ENCODE measurements at places on chromosomes 7 and 10.

DNA sequence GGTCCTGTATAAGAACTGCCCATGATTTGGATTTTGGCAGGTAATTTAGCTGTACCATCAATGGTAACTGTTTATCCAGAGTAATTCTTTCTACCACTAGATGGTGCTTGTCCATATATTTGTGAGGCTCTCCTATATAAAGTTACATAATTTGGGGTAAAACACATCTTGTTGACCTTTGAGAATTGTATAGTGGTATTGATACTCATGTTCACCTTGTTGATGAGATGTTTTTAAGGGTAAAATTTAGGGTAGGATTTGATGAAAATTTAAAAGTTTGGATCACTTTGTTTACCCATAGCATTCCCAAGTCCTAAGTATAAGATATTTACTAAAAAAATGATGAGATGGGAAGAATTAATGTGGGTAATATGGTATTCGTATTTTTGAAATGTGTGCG lies 31.6 kb downstream of the ST7 start:
- DNase-seq, result peak; percentile 41

GRCh38 chr7:86444245-86444644 lies 199.5 kb upstream of the GRM3 start:
- no peak for DNase-seq

- no peak for DNase-seq
Measured at GRCh38 chr10:91366704-91367103, 43.4 kb upstream of the HECTD2 start.

- DNase-seq, result no peak
Measured at GRCh38 chr7:33623267-33623666, 282.1 kb upstream of the BMPER start.

DNA sequence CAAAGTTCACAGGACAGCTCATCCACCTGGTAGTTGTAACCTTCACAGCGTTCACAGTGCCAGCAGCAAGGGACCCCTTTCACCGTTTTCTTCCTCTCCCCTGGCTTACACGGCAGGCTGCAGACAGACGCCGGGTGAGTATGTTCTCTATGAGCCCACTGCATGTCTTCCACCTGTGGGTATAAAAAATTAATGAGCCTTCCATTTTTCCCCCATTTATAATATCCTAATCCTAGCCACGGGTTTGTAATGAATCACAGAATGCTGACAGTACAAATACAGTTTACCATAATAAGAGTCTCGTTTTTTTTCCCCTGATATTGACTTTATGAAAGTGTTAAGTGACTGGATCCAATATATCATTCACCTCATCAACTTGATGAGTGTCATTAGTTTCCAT lies 719.0 kb downstream of the GRM8 start:
- no peak for DNase-seq

- no peak for DNase-seq
Measured at GRCh38 chr7:139078911-139079310, 30.6 kb downstream of the ZC3HAV1 start.

GRCh38 chr7:155490697-155491628 lies 33.0 kb downstream of the EN2 start:
- DNase-seq, result no peak

GRCh38 chr10:2214092-2214491 lies 476.8 kb upstream of the ADARB2 start:
- DNase-seq, result peak; percentile 7

DNA sequence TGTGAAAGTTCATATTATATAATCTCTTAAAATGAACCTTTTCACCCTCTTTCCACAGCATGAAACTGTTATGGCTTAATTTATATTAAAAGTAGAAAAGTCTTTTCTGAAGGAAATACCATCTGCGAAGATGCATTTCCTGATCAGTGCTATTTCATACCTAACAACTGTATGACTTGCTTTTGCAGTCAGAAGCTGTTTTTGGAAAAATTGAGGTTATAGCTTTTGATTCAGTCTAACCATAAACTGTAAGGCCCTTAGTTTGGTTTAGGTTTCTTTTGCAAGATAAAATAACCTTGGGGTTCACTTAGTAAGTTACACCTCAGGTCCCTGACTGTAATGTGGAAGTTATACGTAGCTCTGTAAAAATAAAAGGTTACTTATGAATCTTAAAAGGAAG lies 22.7 kb upstream of the PARP12 start:
- DNase-seq, result no peak

GRCh38 chr10:24561453-24561852 lies 162.2 kb downstream of the ARHGAP21 start:
- DNase-seq, result peak; percentile 41

DNA sequence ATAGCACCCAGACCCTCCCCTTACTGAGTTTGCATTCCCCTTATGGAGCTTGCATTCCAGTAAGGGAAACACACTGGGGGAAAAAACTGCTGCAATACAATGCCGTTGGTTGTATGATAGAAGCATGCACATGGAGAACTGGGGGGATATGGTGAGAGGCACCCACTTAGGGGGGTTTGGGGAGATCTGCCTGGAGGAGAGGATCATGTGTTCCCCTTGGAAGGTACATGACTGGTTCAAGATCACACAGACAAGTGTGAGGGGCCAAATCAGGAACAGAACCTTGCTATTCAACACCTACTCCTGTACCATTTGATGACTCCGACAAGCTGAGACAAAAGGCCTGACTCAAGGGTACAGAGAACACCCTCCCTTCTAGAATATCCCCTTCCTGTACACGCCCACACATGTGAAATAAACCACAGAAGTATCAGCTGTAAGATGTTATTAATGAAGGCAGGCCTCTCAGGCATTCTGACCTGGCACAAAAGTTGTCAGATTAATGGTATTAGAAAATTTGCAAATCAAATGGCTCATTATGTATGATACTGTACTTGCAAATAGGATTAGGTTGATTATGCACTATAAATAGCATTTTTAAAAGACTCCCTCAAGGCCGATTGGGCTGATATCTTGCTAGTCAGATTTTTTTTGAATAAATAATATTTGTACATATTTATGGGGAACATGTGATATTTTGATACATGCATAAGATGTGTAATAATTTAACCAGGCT lies 122.2 kb downstream of the NPY start:
- no peak for DNase-seq

Measured in astrocyte of the hippocampus (primary cell).